ENCODE measurements at places on chromosomes 7 and 10. TPM values are rescaled to one million over a fixed set of nuclear protein-coding genes. Genes with fewer than 3 reads are reported as not detected.

Gene WIPF3
- not detected for total RNA-seq

Gene SCD
- total RNA-seq, result 252 TPM

Gene SPDYE5
- not detected for total RNA-seq

Gene TDRD1
- total RNA-seq, result 0.16 TPM

Gene OPN4
- total RNA-seq, result not detected

Gene NRG3
- not detected for total RNA-seq

Gene ZFAND4
- 9.3 TPM for total RNA-seq

Gene PON1
- total RNA-seq, result not detected

Gene VSTM2A
- total RNA-seq, result not detected

Gene KEL
- total RNA-seq, result 0.37 TPM

Gene MACROH2A2
- 4.5 TPM for total RNA-seq

Gene ARHGAP22
- not detected for total RNA-seq

Gene METTL27
- 1.3 TPM for total RNA-seq

Gene ABCC2
- total RNA-seq, result 1.3 TPM

Gene GPR15LG
- total RNA-seq, result not detected

Gene AKR1C3
- not detected for total RNA-seq

Gene FOXI2
- total RNA-seq, result not detected

Gene TBATA
- not detected for total RNA-seq

Gene GPR26
- total RNA-seq, result not detected

Gene WDFY4
- 0.05 TPM for total RNA-seq

Gene ACTR3C
- 7.9 TPM for total RNA-seq

Gene RET
- 0.12 TPM for total RNA-seq

Gene PSPH
- total RNA-seq, result 23.8 TPM

Gene COL13A1
- total RNA-seq, result not detected

Gene PTPRZ1
- total RNA-seq, result not detected

Gene TBC1D12
- 0.71 TPM for total RNA-seq

Gene GSAP
- 2.8 TPM for total RNA-seq

Gene ODAD2
- total RNA-seq, result not detected

Gene GPC2
- total RNA-seq, result 7.9 TPM

Gene LOXL4
- not detected for total RNA-seq

Gene MAGI2
- 0.12 TPM for total RNA-seq

Gene CNTNAP2
- total RNA-seq, result not detected

Gene NRP1
- total RNA-seq, result 5.0 TPM

Gene TRPV5
- total RNA-seq, result not detected

Gene NKX1-2
- not detected for total RNA-seq

Gene CTTNBP2
- total RNA-seq, result not detected

Measured in activated CD4-positive, alpha-beta T cell treated with anti-CD3 and anti-CD28 coated beads, Interleukin-2, amount 10 ng/mL, durations not matched to agents 24 days and 14 days (primary cell).